Dorsolateral prefrontal cortex (tissue), 122 donors: ENCODE measurements at places on chromosomes 2 and 18. TPM values are rescaled to one million over a fixed set of nuclear protein-coding genes. Genes with fewer than 3 reads are reported as not detected.

REG3G gene
- total RNA-seq, result not detected

CAPN13 gene
- 1.3 TPM for total RNA-seq

DNA sequence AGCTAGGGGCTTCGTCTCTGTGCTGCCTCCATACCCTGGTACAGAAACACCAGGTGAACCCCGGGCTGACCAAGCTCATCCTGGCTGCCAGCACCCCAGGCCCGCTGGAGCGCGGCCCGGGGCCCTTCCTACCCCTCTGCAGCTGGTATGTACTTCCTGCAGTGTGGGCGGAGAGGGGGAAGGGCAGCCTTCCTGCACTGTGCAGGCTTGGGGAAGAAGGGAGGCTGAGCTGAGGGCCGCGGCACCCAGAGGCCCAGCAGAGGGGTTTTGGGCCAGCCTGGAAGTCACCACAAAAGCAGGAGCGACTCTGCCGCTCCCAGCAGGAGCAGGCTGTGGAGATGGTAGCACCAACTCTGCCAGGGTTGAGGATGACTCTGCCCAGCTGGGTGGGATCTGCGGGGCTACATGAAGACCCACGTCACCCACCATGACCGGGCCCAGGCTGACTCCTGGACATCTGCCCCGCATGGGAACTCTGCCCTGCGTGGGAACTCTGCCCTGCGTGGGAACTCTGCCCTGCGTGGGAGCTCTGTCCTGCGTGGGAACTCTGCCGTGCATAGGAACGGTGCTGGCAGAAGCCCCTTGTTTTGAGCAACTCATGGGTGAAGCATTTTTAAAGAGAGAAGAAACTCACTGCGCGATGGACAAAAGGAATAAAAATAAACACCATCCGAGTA, 273.3 kb downstream of the NDUFA10 start:
- DNase-seq, result no peak

DNA sequence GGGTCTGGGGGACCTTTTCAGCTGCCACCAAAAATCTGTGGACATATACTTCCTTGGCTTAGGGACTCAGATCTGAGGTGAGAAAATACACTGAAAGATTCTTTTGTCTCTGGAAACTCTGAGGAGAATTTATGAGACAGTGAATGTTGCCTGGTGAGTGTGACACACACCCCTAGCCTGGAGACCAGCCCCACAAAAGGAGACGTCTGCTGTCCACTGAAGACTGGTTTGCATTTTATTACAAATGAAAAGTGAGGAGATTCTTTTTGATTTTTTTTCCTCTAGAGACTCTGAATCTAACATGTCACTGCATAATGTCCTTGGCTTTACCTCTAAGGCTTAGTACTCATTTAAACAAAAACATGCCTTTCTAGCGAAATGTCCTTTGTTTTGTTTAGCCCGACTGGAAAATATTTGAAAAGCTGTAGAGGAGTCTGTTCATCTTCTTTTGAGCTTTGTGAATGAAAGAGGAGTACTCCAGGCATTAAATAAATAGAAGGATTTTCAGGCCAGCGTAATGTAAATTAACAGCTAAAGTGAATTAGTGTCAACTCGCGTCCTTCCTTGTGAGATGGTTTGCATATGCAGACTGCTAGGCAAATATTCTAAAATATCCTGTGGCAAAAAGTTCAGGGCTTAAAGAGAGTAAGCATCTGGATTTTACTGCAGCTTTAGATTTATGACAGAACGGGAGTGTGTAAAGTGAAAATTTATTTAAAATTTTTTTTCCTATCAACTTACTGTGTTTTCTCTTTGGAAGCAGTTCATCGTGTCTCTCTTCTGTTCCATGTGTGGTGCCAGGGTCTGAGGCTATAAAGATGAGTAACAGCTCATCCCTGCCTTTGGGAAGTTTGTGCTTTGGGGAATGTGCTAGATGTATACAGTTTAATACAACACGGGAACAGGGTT, 125.4 kb downstream of the VWA3B start:
- DNase-seq, result no peak

GRCh38 chr2:143732076-143732475, 602.9 kb downstream of the ARHGAP15 start:
- no peak for DNase-seq

DNA sequence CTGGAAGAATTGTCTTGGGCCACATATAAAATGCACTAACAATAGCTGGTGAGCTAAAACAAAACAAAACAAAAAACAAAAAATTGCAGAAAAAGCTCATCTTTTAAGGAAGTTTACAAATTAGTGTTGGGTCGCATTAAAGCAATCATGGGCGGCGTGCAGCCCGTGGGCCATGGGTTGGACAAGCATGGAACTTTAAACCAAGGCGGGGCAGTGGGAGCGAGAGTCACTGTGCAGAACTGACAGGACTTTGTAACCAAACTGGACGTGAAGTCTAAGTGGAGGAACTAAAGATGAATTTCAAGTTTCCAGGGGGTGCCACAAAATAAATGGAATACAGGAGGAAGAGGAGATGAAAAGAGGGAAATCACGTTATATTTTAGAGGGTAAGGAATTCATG, 80.7 kb downstream of the PSMG2 start:
- no peak for DNase-seq
